Stimulated activated CD4-positive, alpha-beta T cell treated with anti-CD3 and anti-CD28 coated beads, Interleukin-2, amount 100 ng/mL, for 24 hours (primary cell): ENCODE measurements at places on chromosomes 7 and 10.
A peak's percentile ranks its signal among the peaks of the same experiment; 100 is the strongest.

DNA sequence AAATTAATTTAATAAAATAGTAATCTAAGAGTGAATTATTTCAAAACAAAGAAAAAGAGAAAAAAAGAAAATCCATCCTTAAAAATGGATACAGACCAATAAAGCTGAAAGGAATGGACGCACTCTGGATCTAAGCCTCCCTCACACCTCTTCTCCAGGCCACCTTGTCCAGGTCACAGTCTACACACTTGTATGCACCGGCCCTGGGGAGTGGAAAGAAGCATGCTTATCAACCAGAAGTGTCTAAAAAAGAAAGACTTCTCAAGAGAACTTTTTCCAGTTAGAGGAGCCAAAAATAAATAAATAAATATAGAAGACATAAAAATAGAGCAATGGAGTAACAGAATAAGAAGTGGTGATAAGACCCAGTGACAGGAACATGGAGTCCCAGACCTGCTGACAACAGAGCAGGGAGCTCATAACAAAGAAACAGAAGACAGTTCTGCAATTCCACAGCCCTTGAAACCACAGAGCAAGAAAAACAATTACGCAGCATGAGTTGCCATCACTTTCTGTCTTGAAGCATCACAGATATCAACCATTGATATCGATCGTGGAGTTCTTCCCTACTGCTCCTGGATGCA lies 311.7 kb upstream of the NFE2L3 start:
- no peak for DNase-seq

GRCh38 chr7:82672078-82672477 lies 228.5 kb upstream of the CACNA2D1 start:
- no peak for DNase-seq

DNA sequence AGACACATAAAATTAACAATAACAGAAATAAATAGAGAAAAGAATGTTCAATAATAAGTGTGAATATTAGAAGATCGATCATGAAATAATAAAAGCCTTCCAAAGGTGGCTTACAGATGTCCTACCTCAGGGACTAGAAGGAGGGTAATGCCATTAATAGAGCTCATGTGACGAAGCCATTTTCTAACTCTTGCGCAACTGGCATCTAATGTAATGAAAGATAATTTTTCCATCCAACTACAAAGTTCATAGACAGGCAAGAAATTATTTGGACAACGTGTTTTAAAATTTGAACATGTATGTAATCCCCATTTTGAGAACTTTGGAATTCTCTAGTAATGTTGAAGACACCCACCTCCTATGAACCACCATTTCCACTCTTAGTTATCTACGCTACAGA lies 1394.3 kb upstream of the LRRTM3 start:
- no peak for DNase-seq

- DNase-seq: no peak
These were observed 1226.4 kb downstream of the XPNPEP1 start for GRCh38 chr10:108696792-108697477.

DNA sequence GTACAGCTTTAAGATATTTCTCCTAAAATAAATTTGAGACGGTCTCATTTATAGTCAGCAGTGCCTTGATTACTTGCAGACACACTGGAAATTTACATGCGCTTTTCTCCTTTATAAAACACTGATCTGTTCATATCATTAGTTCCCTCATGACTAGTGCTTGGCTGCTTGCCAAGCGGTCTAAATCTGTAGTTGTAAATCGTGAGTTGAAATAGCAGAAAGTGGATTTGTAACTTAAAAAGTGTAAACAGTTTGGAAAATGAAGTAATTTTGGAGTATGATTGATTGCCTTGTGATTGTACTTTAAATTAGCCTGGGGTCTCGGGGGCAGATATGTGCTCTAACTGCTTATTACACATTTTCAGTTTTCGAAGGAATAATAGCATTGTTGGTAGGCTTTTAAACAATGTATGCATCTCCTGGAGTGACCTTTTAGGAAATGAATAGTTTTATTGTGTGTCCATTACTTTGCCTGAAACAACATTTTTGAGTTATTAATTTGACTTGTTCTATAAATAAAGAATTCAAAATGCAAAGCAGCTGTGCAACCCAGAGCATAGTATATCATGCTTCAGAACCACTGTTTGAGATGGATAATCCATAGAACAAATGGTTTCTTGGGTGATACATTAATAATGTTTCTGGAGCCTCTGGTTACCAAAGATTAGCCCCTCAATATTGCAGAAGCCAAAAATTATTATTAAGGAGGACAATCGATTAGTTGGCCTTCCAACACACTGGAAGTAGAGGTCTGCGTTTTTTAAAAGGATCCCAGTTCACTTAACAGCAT lies 73.3 kb downstream of the ARID5B start:
- no peak for DNase-seq

GRCh38 chr10:102988404-102989314 lies 70.6 kb downstream of the CNNM2 start:
- no peak for DNase-seq

DNA sequence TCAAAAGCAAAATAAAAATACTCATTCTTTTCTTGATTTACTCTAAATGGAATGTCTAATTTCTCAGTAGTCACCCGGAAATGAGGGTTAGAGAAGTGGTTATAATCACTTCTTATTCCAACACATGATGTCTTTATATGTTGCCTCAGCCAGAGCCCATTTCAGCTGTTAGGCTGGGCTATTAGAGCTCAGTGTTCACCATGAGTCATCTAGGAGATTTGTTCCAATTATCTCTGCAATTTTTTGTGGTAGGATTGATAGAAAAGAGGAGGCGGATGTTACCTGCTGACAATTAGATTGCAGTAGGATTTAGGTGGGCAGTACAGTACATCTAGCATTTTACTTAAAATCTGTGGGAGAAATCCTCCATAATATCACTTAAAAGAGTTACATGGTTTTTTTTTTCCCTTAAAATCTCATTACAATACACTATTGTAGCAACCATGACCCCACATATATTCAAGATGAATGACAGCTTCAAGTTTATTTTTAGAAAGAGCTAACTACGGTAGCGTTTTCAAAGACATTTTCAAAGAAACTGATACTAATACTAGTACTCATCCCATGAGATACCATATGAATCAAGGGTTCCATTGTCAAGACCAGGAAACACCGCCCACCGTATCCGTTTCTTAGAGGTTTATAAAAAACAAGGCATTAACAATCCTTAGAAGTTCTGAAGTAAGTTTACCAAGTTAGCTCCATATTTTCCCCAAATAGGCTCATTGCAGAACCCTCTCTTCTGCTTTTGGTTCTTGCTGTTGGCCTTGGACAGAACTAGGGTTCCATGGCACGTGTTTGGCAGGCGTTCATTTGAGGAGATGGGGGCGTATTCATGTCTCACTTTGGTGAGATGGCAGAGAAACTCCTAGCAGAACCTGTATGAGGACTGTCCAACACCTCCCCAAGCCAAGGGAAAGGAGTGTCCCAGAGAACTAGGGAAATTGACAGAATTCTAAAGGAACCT lies 10.4 kb downstream of the CPA2 start:
- peak; percentile 53 for DNase-seq

- no peak for DNase-seq
These were observed 82.4 kb upstream of the LRRTM3 start for GRCh38 chr10:66843396-66843795.

GRCh38 chr7:27121684-27122076 lies 8.9 kb downstream of the HOXA4 start:
- DNase-seq: no peak

GRCh38 chr7:31646942-31647341 lies 40.1 kb upstream of the PPP1R17 start:
- no peak for DNase-seq

DNA sequence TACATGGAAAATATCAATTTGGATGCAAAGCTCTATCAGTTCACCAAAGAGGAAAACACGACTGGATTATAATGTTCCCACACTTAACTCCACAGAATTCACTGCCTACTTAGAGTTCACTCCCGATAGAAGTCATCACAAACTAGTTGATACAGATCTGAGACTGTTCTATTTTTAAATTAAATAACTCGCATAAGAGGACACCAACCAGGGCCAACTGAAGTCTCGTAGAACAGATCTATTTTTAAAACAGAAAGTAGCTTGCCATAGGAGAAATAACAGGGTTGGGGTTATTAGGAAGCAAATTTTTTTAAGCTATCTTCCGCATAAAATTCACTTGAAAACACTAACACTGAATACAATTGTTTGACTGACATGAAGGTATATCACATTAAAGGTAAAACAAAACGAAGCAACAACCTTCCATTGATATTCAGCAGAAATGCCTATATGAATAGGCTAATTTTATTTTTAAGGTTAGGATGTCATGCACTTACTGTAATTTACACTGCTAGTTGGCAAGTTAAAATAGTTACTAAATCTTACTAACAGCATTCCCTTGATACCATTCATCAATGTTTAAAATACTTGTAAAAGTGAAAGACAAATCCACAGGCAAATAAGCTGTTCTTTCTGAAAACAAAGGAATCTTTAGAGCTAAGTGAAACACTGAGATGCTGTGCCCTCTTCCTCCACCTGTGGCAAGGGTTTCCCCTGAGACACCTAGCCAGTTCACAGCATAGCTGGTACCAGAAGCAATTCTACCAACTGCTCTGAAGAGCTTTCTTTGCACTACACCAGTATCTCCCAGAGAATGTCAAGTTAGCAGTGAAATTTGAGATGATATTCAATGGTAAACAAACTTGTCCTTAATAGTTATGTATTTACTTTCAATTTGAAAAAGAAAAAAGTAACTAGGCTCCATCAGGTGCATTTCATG lies 186.7 kb upstream of the ANK3 start:
- DNase-seq: no peak

DNA sequence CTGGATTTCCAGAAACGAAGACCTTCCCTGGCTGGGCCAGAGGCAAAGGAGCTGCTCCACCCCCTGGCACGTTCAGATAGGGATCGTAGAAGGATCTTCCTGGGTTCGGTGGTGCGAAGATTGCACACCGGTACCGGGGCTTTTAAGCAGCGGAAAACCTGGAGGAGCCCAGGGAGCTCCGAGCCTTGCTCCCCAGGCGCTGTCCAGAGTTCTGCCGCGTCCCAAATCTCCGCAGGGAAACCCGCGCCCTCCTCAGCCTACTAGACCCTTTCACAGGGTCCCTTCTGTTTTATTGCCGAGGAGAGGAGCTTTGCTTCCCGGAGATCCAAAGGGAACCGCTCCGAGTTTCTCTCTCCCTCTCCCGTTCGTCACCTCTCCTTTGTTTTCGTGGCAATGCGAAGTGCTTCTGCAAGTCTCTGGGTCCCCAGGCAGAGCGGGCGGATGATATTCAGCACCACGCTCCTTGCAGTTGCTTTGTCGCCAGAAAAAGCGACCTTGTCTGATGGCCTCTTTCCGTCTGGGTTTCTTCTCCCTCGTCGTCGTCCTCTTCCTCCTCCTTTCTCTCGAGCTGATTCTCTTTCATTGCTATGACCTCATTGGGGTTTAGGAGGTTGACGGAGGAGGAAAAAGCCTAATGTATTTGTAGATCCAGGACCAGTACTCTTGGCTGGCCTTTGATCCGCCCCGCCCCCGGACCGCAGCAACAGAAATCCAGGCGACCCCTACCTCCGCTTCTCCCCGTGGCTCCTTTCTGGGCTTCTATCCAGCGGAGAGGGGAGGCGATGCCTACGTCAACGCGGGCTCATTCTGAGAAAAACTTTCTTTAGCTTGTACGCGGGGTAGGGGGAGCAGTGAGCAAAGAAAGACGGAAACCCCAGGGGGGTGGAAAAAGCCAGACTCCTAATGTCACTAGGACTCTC lies at the start of gene TMEM196:
TMEM196 (minus strand) TSS at position 777 of the 920 bp plus-strand sequence. CDS start 921 bp downstream, outside the sequence.
- DNase-seq: no peak

DNA sequence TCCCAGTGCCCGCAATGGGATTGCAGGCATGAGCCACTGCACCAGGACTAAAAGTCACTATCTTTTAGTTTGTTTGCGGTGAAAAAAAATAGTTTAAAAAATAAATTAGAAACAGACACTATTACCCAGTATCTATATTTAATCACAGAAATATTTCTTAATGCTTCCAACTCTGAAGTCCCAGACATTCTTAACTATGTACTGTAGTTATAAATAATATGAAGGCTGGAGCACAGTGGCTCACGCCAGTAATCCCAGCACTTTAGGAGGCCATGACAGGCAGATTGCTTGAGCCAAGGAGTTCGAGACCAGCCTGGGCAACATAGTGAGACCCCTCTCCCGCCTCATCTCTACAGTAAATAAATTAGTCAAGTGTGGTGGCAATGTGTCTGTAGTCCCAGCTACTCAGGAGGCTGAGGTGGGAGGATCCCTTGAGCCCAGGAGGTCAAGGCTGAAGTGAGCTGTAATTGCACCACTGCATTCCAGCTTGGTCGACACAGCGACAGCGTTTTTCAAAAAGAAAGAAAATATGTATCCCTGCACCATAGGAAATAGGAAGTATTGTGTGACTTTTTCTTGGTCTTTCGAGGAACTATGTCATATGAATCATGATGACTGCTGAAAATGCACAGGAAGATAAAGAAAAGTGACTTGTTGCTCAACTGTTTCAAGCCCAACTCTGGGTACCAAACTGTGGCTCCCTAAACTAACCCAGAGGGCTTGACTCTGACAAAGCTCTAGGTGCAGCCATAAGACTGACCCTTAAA lies 74.9 kb upstream of the STEAP1B start:
- DNase-seq: no peak

DNA sequence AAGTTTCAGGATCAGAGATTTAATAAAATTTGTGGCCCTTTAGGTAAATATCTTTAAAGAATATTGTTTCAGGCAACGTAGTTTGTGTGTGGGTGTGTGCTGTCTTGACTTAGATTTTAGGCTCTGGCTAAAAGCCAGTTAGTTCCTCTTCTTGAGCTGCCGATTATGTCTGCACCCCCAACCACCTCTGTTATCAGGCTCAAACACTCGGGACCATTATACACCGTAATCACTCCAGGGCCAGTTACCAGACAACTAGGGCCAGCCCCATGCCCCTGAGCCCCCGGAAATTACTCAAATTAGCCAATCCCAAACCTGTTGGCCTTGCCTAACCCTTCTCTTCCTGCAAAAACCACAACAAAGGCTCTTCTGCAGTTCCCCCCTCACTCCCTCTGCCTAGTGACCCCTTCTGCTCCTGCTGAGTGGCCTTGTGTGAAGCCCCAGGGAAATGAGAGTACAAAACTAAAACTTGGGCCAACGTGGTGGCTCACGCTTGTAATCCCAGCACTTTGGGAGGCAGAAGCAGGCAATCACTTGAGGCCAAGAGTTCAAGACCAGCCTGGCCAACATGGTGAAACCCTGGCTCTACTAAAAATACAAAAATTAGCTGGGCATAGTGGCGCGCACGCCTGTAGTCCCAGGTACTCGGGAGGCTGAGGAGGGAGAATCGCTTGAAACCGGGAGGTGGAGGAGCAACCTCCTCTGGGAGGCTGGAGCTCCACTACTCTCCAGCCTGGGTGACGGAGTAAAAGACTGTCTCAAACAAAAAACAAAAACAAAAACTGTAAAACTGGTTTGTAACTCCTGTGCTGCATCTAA lies 9.2 kb upstream of the HNRNPF start:
- DNase-seq: no peak
